ENCODE measurements at places on chromosomes 2 and 18.

DNA sequence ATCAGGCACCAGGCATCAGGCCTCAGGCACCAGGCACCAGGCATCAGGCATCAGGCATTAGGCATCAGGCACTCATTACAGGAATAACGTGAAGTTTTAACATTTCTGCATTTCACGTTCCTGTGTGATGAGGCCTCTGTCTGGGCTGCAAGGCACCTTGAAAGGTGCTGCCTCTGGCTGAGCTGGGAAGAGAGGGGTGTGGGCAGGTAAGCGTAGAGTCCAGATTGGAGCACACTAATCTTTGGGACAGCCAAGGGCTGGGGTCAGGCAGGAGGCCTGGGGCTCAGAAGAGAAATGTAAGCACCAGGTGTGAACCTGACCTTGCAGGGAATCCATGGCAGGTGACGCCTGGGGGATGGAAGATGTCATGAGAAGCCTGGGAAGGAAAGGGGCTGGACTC is 25.3 kb upstream of the SNTG2 start:
- no peak for DNase-seq

DNA sequence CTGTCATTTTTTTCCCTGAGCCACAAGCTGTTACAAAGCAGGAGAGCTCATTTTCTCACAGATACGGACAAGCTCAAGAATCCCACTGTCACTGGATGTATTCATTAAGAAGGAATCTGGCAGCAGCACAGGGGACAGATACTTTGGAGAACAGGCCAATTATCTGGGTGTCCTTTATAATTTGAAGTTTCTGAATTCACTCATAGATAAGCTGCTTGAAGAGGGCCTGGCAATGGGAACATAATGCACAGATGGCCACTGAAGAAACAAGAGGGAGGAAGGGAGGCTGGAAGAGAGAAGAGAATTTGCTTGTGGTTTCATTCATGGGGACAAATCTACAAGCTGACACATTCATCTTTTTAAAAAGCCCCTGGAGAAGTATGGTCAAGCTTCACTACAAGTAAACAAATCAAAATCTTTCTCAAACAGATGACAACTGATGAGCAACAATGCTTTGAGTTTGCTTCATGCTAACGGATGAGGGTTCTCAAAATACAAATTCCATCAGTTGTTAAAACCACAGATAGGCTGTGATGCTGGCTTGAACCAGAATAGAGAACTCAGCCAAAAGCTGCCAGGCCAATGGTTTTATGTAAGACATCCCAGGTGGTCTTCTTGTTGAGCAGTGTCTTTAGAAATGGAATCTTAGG is 11.9 kb downstream of the BCL2 start:
- DNase-seq: no peak

GRCh38 chr2:56749152-56749752 is 565.5 kb downstream of the CCDC85A start:
- peak; percentile 25 for DNase-seq

- no peak for DNase-seq
These were observed 65.4 kb upstream of the HNRNPA3 start for GRCh38 chr2:177147093-177147694.

DNA sequence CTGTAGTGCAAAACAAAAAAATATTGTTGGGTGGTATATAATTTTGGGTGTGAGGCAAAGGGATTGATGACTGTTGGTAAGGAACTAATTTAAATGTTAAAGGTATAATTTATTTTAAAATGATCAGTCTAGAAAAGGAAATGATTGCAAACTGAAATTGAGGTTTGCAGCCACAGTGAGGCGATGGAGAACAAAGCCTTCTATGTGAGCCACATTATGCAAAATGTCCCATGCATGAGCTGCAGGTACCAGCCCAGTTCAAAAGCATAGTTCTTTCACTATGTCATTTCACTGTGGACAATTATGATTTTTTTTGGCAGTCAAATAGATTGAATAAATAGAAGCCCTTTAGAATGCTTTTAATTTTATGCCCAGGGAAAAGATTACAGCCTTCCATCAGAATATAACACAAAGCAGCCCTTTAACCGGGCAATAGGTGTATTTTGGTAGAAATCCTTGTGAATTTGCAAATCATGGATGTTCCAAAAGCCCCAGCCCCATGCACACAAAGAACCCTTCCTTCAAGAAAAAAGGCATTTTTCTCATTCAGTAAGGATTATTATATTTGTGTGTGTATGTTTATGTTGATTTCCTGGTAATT is 1.7 kb downstream of the MAP2 start:
- DNase-seq: peak; percentile 29

DNA sequence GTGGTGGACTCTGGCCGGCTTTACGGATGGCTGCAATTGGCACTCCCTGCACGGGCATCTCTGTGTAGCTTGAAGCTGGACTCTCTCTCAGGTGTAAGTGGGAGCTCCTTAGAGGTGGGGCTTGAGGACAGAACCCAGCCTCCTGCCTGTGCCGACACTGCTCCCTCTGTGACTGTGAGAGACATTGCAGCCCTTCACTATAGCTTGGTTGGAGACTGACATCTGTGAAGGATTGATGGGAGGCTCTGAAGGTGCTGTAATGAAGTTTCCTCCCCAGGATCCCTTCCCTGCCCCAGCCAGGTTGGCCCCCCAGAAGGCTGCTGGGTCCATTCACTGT is 166.7 kb downstream of the SH3RF3 start:
- DNase-seq: no peak

GRCh38 chr2:157699806-157700205 is 71.1 kb upstream of the ACVR1C start:
- no peak for DNase-seq

GRCh38 chr2:72182547-72182946 is 34.9 kb upstream of the CYP26B1 start:
- no peak for DNase-seq

DNA sequence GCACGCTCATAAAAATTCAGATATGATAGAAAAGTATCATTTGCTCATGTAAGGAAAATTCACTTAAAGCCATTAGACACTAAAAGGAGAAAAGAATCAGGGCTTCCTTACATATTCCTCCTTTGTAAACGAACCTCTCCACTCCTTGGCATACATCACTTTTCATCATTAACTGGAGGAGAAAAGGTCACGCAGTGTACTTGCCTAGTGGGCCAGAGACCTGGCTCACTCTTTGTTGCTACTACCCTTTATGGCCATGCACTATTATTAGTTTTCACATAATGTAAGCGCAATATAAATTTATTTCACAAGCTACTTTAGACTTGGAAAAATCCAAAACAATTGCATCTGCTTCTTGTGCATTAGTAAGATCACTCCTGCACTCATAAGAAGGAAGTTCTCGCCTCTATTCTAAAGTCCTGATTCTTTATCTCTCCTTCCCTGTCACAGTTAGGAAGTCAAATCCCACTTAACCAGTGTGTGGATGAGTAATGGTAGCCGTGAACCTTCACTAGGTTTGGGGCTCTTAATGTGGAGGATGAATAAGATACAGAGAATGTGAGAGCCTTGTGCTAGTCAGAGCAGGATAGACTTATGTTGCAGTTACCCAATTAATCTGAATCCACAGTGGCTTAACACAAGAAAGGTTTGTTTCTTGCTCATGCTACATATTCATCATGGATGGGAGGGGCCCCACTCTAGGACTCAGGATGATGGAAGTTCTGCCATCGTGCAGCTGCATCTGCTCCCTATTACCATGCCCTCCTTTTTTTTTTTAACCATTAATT is 115.0 kb upstream of the GLS start:
- no peak for DNase-seq

GRCh38 chr2:17160594-17160993 is 357.6 kb downstream of the RAD51AP2 start:
- DNase-seq: no peak

DNA sequence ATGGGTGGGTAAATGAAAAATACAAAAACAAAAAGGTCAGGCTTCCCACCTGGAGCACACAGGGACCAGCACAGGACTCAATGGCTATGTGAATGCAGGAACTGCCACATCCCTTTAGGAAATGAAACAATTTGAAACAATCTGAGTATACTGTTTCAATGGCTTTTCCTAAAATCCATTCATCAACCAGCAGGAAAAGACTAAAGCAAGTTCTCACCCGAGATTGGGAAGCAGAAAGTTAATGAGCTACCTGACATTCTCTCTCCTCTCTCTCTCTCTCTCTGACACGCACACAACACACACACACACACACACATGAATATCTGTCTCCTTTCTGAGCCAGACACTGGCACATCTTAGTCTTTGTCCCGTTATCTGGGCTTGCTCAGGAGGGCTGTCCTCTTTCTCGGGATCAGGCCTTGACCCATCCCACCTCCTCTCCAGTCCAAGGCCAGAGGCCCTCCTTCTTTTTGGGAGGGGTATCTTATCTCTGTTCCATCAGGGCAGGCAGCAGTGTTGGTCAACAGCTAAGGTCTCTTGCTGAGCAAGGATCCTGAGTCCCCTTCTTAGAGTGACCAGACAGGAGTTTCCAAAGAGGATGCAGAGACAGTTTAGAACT is 11.6 kb upstream of the LRRFIP1 start:
- DNase-seq: no peak

DNA sequence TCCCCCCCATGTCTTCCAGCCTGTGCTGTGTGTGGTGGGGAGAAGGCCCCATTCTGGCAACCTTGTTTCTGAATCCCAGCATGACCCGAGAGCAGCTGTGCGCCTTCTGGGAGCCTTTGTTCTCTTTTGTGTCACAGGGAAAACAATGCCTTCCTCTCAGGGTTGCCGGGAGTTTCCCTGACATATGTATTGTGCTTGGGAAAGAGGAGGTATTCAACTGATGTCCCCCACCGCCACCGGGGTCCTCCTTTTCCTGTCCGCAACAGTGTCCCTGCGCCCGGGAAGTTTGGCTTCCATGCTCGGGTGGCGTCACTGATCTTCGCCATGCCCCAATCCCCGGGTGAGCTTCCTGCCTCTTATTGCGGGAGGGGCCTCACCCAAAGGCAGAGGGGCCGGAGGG is 77.5 kb upstream of the ASB18 start:
- DNase-seq: peak; percentile 48

GRCh38 chr2:20049637-20050036 is 1.8 kb downstream of the LAPTM4A start:
- no peak for DNase-seq
